ENCODE measurements at places on chromosomes 1 and 21.
A peak's percentile ranks its signal among the peaks of the same experiment; 100 is the strongest.

DNA sequence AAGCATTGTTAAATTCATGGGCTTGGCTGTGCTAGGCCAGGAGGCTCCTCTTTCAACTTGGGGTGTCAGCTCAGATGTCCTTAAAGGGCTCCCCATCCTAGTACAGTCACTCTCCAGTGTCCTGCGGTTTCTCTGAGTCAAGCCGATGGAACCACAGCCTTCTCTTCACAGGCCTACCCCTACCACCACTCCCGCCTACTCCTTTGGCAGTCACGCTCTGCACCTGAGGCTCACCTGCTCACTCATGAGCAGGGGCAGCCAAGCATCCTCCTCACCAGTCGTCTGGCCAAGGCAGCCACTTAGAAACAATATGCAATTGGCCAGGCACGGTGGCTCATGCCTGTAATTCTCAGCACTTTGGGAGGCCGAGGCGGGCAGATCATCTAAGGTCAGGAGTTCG lies 3.6 kb downstream of the ACOT7 start:
- no peak for DNase-seq

- DNase-seq, result no peak
These were observed 39.9 kb downstream of the ODF2L start for GRCh38 chr1:86356247-86356646.

DNA sequence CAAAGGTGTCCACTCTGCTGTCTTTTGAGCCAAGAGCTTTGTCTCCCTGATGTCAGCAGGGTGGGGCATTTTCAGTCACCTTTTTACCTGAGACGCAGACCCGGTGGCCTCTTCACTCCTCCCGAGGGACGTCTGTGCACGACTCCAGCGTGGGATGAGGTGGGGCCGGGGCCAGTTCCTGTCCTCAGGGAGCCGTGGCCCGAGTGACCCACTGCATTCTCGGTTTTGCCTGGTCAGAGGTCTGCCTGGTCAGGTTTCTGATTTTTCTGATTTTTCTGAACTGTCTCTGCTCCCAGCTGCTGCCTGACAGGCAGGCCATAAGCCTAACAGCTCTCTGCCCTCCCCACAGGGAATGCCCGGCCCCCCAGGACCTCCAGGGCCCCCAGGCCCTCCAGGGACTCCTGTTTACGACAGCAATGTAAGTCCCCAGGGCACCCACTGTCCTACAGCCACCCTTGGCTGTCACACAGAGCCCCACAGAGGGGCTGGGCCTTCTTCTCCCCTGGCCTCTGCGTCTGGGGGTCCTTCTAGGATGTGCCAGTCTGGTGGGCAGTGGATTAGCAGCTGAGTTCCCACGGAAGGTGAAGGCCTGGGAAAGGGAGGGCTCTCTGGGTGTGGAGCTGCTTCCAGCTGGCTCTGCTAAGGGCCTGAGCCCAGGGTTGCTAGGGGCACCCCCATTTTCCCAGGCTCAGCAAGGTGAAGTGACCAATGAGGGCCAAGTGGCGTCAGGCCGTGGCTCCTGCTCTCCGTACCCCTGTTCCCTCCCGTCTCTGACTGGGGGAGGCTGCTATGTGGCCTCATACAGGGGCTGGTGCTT lies 45.9 kb downstream of the SLC19A1 start:
- DNase-seq, result no peak

- no peak for DNase-seq
These were observed 32.6 kb downstream of the PDPN start for GRCh38 chr1:13616234-13616633.

DNA sequence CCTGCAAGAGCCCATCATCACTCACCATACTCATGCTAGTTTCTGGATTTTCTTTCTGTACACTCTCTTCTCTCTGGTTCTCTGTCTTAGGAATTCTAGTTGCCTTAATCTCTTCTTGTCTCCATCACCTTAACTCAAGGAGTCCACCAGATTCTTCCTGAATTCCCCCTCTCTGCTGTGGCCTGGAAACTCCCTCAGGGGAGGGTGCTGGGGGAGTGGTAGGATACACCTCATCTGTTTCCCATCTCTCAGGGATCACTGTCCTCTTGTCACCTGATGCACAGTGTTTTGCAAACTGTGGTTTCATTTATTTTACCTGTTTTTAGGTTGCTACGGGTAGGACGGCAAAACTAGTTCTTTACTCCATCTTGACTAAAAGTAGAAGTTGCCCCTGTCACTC lies 6.6 kb upstream of the GNG12 start:
- no peak for DNase-seq

DNA sequence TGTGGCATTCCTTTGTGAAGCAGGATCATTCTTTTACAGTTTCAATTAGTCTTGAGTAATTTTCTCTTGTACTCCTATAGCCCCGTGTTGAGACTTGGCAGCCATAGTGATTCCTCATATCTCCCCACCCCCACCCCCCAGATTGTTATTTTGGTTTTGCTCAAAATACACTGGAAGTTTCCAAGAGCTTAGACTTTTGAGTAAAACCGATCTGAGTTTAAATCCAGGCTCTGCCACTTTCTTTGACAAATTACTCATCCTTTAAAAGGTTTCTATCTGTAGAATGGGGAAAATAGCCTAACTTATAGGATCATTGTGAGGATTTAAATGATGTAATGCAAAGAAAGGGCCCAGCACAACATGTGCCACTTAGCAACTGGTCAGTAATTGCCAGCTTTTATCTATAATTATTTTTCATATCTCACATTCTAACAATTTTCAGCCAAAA lies 53.1 kb upstream of the RC3H1 start:
- DNase-seq, result no peak

GRCh38 chr21:31869750-31870149 lies 3.1 kb upstream of the HUNK start:
- DNase-seq, result no peak

DNA sequence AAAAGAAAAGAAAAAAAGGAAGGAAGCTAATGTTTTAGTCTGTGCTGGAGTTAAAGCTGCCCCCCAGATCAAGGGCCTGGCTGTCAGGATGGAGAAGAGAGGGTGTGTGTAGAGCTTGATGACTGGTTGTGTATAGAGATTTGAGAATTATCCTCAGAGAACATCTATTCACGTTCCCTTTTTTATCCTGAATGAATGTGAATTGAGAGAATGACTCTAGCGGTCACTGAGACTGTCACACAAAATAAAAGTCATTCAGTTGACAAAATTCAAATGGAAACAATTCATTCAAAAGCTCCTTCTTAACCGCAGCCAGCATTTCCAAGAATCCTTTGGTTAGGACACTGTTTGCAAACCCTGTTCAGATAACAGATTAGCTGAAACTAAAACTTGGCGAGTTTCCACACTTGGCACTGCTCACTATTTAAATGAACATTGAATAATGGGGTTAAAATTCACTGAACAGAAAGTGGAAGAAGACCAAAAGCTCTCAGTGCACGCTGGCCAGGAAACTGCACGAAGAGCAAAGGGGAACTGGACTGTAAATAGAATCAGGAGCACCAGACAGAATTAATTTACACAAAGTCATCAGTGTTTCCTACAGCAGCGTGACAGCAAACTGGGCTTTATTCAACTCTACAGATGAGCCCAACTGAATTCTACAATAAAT lies 13.6 kb upstream of the FAM89A start:
- DNase-seq, result peak; percentile 34

DNA sequence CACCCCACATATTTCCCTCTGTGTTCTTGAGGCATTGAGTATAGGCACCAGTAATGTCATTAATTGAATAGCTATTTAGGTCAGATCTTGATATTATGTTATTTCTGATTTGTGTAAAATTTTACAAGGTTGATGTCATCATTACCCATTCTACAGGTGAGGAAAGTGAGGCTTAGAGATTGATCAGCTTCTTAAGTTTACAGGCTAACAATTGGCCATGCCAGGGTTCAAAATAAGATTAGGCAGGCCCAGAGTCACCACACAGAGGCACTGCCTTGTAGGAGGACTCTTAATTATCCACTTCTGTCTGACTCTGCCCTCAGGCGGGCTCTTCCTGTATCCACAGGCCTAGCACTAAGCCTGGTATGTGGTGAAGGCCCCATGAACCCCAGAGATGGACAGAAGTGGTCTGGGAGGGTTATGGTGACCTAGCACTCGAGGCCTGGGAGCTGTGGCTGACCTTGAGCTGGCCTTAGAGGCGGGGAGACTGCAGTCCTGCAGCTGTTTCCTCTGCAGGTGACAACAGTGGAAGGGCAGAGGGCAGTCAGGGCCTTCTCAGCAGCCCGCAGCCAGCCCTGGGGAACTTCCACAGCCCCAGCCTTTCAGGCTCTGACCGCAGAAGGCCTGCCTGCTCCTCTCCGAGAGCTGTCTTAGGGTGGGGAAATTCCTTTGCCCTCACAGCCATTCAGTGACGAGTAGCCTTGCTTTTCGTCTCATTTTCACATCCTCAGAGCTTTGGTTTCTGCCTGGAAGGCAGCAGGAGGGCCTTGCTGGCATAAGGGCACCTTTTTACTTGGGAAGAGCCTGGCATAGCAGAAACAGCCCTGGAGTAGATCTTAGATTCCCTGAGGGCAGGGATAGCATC lies 12.2 kb downstream of the ZDHHC18 start:
- peak; percentile 47 for DNase-seq

DNA sequence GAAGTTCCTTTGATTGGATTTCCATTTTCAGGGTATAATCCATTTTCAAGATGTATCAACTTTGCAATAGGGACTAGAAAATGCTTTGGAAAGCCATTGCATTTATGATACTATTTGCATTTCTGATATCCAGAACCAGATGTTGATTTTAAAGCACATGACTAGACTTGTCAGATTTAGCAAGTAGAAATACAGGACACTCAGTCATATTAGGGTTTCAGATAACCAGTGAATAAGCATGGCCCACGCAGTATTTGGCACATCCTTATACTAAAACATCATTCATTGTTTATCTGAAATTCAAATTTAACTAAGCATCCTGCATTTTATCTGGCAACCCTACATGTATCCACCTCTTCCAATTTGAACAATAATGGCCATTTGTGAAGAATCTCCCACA lies 113.3 kb upstream of the DPT start:
- no peak for DNase-seq

DNA sequence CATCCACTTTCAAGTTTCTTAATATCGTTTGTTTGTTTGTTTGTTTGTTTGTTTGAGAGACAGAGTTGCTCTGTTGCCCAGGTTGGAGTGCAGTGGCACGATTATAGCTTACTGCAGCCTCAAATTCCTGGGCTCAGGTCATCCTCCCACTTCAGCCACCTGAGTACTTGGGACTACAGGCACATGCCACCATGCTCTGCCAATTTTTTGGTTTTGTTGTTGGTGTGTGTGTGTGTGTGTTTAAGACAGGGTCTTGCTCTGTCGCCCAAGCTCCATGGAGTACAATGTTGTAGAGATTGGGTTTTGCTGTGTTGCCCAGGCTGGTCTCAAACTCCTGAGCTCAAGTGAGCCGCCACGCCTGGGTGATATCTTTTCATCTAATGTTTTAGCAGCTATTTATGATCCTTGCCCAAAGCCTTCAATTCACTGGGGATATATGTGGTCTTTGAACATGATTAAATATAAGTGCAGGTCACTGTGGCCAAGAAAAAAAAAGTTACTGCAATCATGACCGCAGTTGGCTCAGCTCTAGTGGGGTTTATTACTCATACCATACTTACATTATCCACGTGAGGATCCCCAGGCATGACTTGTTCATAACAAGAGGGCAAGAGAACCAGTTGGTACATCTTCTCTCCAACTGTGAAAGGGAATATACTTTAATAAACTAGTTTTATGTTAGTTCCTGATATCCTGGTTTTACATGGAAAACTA lies 8.0 kb downstream of the RRP1B start:
- DNase-seq, result no peak

DNA sequence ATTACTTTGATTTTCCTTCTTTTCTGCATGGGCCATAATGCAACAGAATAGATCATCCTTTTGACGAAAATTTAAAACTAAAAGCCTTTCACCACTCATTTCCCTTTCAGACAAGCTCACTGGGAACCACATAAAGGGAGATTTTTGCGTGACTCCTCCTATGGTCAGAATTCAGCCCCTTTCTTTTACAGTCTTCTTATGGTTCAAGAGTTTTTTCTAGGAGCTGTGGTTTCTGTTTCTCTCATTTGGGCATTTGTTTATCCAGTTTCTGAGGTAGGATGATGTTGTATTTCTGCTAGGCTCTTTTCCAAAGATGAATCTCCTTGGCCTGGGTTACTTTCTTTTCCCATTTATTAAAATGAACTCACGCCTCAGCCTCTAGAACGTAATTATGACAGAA lies 16.9 kb downstream of the RGS1 start:
- DNase-seq, result no peak

DNA sequence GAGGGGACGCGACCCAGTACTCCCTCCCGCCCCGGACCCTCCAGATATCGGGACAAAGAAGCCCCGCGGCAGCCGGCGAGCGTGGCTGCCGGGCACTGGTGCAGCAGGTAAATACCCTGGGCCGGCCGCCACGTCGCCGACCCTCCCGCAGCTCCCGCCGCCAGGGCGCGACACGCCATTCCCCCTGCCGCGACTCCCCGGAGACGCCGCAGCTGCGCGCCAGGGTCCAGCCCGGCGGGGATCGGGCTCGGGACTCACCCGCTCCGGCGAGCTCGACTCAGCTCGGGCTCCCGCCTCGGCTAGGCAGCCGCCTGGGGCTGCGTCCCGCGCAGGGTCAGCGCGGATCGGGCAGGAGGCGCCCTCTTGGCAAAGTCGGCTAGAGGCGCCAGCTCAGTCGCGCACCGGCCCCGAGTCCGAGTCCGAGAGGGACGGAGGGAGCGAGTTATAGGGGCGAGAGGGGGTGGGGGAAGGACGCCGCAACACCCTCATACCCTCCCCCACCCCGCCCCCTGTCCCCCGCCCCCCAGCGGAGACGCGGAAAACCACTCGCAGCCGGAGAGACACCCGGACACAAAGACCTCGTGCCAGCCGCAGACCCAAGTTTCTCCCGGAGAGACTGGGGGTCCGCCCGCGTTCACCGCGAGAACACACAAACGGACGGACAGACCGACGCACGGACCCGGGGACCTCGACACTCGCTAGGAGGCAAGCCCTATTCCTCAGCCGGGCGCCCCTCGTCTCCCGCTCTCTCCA lies 985 bp downstream of the SYT6 start:
- no peak for DNase-seq

DNA sequence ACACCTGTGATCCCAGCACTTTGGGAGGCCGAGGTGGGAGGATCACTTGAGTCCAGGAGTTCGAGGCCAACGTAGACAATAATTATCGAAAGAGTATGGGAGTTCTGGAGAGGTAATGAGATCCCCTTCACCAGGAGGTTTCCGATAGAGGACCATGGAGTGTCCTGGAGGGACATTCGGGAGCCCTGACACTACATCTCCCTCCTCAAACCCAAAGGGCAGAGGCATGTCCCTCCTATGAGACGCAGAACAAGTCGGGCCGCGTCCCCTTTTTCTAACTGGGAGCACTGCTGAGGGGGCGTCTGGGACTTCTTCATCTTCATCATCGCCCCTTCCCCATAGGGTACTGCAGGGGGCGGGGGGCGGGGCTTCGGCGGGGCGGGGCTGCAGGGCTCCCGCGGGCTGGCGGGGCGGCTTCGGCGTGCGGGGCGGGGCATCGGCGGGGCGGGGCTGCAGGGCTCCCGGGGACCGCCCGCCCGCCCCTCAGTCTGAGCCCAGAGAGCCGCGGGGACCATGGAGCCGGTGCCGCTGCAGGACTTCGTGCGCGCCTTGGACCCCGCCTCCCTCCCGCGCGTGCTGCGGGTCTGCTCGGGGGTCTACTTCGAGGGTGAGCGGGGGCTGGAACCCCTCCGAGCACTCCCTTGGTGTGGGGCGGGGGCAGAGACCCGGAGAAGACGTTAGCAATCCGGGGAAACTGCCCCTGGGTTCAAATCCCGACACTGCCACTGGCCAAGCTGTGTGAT lies at the start of gene THEMIS2:
Gene THEMIS2 (plus strand): TSS at position 486 of the 743 bp plus-strand sequence. CDS start 28 bp downstream, at position 514.
- DNase-seq, result peak; percentile 75

Measured in NAMALWA (cell line).